ENCODE measurements at places on chromosomes 12 and 14.

GRCh38 chr12:31859232-31859977, 99.8 kb upstream of the RESF1 start:
- no peak for DNase-seq

- no peak for DNase-seq
Observed at GRCh38 chr12:99618657-99619056, 28.9 kb upstream of the GARIN6 start.

- no peak for DNase-seq
Observed at GRCh38 chr14:73774241-73774570, 60.0 kb upstream of the PNMA1 start.

GRCh38 chr12:96985515-96986362, 78.7 kb downstream of the NEDD1 start:
- DNase-seq: peak; percentile 9

Data from activated CD8-positive, alpha-beta memory T cell treated with anti-CD3 and anti-CD28 coated beads for 1 hour (primary cell).